ENCODE measurements at places on chromosomes 12 and 14.

DNA sequence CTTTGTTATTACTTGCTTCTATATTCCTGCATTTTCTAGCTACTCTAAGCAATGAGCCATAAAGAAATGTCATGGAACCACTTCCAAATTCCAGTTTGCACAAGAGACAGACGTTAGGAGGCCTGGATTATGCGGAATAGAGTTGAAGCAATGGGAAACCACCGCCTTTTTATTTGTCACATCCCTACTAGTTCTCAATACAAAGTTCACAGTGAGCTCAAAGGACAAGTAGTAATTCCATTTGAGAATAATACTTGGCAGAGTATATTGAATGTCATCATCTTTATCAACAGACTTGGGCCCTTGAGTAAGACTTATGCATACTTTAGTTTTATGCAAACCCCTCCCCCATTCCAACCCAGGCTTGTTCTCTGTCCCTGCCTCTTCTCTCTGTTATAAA lies 3.7 kb upstream of the SLC15A5 start:
- DNase-seq, result no peak

GRCh38 chr12:80721326-80721725 lies 4.6 kb downstream of the MYF5 start:
- DNase-seq, result no peak

DNA sequence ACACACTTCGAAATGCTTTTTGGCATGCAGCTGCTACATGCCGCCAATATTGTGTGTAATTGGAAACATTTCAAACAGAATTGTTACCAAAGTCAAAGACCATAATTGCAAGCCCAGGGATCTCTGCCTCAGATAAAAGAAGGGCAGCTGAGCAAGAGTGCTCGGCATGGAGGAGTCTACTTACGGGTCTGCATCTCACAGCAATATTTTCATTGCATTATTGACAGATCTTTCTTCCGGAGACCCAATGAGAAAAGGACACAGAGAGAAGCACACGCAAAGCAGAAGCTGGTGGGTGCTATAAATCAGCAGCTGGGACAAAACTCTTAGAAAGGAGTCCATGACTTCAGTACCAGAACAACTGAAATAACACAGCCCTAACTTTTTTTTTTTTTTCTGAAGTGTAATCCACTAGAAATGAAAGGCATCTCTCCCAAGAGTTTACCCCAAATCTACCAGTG lies 4.9 kb downstream of the PRICKLE1 start:
- no peak for DNase-seq

DNA sequence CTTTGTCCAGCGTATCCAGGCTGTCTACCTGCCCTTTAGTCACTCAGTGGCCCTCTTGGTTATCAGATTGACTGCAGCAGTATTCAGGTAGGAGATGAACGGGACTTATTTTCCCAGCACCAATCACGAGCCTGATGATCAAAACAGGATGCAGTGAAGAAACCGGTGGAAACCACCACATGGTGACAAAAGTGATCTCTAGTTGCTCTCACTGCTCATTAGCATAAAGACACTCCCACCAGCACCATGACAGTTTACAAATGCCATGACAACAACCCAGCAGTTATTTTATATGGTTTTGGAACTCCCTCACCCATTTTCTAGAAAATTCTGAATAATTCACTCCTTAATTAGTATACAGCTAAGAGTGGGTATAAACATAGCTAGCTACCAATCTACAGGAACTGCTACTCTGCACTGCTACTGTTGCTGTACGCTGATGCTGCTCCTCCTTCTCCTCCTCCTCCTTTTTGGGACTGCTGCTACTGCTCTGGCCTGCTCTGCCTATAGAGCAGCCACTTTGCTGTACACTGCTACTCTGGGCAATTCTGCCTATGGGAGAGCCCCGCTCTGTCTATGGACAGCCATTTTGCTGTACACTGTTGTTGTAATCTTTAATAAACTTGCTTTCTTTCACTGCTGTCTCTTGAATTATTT lies 142.5 kb upstream of the SSTR1 start:
- DNase-seq, result no peak

DNA sequence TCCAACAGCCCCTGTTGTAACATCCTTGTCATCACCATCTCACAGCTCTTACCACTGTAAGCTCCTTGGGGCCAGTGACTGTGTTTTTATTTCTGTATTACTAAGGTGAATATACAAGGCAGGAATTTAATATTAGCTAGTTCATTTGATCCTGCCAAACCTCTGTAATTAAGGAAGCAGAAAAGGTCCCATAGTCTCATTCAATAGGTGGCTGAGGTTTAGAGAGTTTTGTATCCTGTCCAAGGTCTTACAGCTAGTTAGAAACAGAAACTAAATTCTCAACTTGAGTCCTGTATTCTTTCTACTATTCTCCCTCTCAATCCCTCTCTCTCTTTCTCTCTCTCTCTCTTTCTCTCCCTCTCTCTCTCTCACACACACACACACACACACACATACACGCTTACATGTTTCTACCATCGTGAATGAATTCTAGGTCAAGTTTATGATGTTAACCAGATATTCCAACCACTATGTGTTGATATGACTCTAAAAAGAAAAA lies 543 bp upstream of the GLIPR1 start:
- no peak for DNase-seq

DNA sequence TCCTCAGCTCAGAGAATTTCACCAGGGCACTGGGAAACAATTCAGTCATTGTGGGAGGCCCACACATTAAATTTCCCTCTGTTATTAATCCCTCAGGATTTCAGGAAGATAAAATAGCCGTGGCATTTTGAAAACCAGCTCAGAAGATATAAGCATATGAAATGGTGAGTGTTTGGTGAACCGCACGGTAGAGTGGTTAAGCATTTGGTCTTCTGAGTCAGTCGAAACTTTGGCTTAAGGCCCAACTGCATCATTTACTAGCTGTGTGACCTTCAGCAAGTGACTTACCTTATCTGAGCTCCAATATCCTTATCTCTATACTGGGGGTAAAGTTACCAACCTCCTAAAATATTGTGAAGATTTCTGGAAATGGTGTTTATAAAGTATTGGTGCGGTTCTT lies 5.2 kb upstream of the VRK1 start:
- no peak for DNase-seq

GRCh38 chr12:115096588-115097397 lies 412.8 kb upstream of the TBX3 start:
- no peak for DNase-seq

- DNase-seq, result no peak
These were observed 123.2 kb downstream of the PELI2 start for GRCh38 chr14:56241461-56241860.

DNA sequence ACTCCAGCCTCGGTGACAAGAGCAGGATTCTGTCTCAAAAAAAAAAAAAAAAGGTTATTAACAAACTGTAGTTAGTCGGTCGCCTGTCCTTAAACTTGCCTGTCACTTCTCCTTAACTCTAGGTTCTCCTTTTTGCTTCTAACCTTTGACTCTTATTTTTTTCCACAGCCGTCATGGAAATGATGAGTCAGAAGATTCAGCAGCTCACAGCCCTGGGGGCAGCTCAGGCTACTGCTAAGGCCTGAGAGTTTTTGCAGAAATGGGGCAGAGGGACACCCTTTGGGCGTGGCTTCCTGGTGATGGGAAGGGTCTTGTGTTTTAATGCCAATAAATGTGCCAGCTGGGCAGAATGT lies 418 bp upstream of the MYG1 start:
- DNase-seq, result no peak

- no peak for DNase-seq
These were observed 49.6 kb upstream of the HECTD1 start for GRCh38 chr14:31257244-31257553.

DNA sequence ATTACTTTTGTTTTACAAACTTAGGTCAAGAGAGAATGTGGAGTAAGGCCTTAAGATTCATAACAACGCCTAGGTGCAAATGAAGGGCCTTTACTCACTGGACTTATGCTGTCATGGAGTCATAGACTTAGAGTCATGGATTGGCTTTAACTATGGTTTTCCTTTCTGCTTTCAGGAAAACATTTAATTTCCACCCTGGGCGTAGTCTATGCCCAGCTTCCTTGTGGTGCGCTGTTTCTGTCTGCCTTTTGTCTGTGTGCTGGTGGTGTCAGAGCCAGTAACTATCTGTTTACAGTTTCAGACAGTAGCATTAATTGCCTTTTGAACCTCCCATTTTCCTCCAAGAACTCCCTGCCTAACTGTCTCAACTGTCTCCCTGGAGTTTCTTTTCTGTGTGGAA lies 31.8 kb upstream of the COX6A1 start:
- DNase-seq, result no peak

DNA sequence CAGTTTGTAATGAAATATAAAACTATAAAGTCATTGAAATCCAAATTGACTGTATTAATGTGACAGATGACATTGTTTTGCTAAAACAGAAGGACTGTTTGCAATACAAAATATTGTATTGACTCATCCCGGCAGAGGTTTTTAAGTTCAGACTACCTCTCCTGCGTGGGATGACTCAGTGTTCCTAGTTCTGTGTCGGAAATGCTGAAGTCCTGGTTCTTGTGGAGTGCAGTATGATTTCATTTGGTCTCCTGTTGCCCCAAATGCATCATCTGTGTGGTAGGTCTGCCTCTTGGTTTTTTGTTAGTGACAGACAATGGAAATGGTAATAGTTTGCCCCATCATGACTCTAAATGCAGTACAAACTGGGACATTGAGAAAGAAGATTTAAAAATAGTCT lies 27.8 kb downstream of the PELI2 start:
- DNase-seq, result no peak

DNA sequence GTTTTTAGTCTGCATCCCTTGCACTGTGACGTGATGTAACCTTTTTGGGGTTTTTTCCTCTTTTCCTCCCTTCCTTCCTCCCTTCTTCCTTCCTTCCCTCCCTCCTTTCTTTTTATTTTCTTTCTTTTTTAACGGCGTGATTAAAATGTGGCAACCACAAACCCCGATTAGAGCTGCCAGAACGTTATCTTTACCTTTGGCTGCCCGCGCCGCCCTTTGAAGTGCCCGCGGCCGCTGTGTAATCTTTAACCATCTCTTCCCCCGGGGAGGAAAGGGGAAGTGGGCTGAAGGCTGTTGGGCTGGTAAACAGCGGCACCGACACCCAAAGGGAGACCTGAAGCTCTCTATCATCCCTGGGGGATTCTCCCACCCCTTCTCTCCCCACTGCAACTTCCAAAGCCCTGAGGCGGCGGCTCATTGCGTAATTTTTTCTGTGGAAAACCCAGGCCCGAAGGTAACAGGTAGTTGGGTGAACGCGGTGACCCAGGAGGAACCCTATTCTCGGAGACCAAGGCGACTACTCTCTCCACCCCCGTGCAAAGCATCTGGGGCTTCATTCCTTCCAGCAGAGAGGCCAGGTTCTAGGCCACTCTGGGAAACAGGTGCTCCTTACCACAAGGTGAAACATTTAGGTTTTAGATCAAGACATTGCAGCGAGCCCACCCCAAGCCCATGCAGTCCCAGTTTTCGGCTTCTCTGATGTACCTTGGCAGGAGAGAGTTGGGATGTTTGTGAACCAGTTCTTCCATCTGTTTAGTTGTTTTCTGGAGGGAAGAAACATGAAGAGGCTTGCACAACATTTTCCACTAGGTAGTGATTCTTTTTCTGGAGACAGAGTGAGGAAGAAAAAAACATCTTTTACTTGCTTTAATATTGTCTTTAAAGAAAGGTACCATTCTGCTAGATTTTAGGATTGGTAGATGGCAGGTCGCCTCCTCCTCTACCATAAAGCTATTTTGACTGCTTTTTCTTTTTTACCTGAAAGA lies 1.5 kb downstream of the LGR5 start:
- DNase-seq, result no peak

All from breast epithelium (tissue), 4 donors.